Urothelium cell line (cell line): ENCODE measurements at places on chromosomes 16 and 17.

GRCh38 chr16:74224828-74225612 lies 71.6 kb upstream of the PSMD7 start:
- DNase-seq: peak; percentile 55

DNA sequence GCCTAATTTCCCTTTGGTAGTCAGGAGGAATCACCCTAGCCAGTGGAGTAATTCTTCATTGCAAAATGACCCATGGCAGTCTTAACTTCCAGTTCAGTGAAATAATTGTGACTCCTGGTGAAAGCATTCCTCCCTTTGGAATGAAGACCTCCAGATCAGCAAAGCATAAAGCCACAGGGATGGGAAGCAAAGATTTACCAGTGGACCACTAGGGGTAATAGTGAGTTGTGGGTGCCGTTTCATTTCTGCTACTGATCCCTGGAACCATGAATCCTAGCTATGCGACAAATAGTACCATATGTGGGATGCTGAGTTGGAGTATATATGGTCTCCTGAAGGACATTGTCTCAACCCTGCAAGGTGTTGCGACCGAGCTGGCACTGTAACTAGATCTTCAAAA lies 13.7 kb downstream of the DYNLL2 start:
- DNase-seq: no peak

DNA sequence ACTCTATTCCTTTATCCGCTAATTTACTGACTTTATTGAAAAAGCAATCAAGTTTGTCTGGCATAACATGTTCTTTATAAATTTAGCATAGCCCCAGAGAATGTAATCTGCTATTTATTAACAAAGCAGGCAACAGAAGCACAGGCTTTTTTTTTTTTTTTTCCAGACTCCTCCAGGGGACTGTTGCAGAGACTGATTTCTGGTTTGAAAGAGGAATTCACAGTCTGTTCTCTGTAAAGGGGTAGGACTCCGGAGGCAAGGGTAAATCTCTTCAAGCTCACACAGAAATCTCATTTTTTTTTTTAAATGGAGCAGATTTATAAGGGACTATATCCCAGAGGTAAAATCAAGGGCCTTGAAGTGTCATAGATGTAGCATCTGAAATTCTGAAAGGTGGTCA lies 1386.5 kb upstream of the CDH8 start:
- no peak for DNase-seq

DNA sequence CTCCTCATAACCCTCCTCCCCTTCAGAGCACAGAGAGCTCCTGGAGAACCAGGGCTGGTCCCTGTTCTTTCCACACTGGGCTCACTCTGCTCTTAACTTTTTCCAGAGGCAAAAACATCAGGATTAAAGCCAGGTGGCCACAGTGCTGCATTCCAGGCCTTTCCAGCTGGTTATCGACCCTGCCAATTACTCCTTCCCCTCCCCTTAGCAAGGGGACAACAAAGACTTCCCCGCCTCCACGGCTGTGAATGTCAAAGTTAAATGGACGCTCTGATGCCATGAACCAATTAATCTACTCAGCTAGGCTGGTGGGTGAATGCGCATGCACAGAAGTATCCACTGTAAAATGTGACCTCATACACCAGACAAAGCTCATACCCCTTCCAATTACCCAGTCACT lies 23.1 kb downstream of the ACLY start:
- no peak for DNase-seq

GRCh38 chr16:52405441-52405840 lies 141.5 kb downstream of the TOX3 start:
- no peak for DNase-seq

- no peak for DNase-seq
These were observed 73.5 kb downstream of the ZNF423 start for GRCh38 chr16:49782405-49782804.

DNA sequence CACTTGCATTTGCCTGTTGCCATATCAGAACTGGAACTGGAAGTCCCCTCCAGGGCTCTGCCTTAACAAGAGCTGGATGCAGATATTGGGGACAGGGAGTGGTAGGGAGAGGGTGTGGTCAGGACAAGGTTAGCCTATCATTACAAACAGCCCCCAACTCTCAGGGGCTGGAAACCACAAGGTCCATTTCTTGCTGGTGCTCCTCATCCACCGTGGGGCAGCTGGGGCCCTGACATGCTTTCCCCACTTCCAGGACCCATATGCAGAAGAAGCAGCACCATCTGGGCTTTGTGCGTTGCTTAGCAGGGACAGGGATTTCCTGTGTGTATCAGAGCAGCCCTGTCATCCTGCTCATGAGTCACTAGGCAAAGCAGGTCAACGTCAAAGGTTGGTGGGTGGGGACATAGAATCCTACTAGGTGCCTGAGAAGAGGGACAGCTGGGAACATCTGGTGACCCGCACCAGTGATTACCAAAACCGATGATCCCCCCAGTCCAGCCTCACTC lies 26.9 kb downstream of the RGS9 start:
- DNase-seq: peak; percentile 60

DNA sequence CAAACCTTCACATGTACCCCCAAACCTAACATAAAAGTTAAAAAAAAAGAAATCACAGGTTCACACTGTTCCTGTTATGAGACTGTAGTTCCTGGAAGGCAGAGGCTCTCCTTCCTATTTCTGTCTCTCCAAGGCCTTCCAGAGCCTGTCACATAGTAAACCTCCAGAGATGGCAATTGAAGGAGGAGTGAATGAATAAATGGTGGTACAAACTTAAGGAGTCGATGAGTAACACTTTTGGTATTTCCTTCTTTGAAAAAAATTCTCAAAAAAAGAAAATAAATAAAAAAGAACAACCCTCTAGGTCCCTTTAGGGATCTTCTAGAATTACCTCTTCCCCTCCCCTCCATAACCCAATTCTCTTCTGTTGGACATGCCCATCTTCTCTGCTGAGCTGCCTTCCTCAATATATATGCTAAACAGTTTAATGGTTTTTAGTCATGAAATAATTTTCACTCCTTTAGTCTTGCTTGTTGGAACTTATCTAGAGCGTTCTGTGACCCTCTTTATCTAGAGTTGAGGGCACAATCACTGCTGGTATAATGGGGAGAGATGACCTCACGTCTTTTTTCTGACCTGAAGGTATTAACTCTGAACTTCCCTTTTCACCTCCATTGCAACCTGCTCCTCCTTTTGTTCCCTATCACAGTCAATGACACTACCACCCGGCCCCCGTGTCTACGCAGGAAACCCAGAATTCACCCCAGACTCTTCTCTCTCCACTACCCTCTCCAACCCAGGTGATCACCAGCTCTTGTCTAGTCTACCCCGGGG lies 1.7 kb upstream of the TAF15 start:
- DNase-seq: no peak

GRCh38 chr17:6712058-6712853 lies 913 bp downstream of the SLC13A5 start:
- peak; percentile 65 for DNase-seq

- no peak for DNase-seq
These were observed 684 bp upstream of the NUDT16L1 start for GRCh38 chr16:4692460-4693295.

- DNase-seq: no peak
These were observed 25.8 kb downstream of the WSB1 start for GRCh38 chr17:27319541-27320221.

- no peak for DNase-seq
These were observed 5.2 kb downstream of the CDH13 start for GRCh38 chr16:82631701-82632685.

DNA sequence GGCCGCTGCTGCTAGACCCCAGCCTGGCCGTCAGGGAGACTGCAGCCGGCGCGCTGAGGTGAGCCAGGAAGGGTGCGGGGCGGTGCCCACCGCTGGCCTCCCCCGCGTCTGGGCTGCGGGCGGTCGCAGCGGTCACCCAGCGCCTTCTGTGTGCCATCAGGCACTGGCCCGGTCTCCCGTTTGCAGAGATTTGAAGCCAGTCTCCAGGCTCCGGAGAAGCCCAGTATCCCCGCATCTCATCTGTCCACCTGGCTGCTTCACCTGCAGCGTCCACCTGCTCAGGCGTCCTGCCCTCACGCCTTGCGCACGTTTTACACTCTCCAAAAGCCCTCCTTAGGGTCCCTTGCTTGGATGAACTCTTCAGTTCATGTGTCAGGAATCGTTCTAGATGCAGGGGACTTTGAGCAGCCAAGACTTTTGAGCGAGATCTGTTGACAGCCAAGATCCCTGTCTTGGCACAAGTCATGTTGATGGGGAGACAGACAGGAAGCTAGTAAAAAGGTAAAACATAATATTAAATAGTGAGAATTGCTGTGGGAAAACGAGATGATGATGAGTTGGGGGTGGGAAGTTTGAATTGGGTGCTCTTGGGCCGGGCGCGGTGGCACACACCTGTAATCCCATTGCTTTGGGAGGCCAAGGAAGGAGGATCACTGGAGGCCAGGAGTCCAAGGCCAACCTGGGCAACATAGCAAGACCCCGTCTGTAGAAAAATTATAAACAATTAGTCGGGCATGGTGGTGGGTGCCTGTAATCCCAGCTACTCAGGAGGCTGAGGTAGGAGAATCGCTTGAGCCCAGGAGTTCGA lies 916 bp downstream of the HEATR3 start:
- no peak for DNase-seq

GRCh38 chr17:82257473-82257872 lies 16.0 kb downstream of the CSNK1D start:
- no peak for DNase-seq

DNA sequence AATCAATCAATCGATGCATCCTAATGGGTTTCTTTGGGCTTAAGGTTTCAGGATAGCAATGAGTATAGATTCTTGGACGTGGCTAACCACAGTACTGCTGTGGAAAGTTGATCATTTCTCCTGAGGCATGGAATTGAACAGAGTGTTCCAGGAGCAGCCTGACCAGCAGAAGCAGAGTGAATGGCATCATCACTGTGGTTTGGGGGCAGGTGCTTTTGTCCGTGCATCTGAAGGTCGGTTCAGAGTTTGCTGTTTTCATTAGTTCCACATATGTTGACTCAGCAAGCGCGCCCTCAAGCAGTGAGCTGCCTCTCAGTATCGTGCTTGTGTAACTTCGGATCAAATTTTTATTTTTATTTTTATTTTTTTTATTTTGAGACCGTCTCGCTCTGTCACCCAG lies 24.9 kb downstream of the KIAA0513 start:
- no peak for DNase-seq

GRCh38 chr17:59454633-59455105 lies 110.7 kb upstream of the DHX40 start:
- DNase-seq: no peak
